Upper lobe of right lung (tissue), 1 donor: ENCODE measurements at places on chromosomes 5 and 9. TPM values are rescaled to one million over a fixed set of nuclear protein-coding genes. Genes with fewer than 3 reads are reported as not detected.

- H3K27ac ChIP-seq: no peak overlapping the region
- no peak for DNase-seq
- no peaks in the 10 kb centered on the region for H3K36me3 ChIP-seq
- H3K27me3 ChIP-seq: peaks cover 7% of the 10 kb centered on the region
- H3K4me3 ChIP-seq: no peak overlapping the region
- no peaks in the 10 kb centered on the region for H3K4me1 ChIP-seq
Measured at GRCh38 chr5:133658327-133658726, 46.0 kb upstream of the FSTL4 start.

LEAP2 gene
- 0.69 TPM for total RNA-seq

DNA sequence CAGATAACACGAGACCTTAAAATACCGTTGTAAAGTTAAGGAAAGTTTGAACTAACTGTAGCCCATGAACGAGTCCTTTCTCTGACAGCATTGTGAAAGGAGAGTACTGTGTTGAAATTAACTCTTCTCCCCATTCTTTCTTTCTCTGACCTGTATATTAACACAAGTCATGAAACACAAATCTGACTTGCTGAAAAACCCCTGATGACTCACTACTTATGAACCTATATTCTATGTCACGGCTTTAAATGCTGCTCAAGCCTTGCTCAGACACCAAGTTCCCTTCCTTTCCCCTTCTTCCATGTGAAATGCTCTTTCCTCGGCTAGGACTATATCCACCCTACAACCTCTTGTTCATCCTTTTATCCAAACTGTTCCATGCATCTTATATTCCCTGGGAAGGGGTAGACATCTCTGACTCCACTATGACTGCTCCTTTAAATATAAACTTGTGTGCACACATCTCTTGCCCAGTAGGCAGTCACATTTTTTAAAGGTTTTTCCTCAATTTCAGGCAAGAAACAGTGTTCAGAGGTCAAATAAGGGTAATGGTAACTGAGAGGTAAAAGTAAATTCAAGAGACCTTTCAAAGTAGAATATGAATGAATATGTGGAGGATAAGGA lies 142.9 kb downstream of the NFIB start:
- no peak for DNase-seq
- no peaks in the 10 kb centered on the region for H3K4me1 ChIP-seq
- no peaks in the 10 kb centered on the region for H3K36me3 ChIP-seq
- no peak overlapping the region for H3K4me3 ChIP-seq

NSD1 gene
- total RNA-seq: 67.7 TPM

GRCh38 chr5:148147415-148147814 lies 20.9 kb upstream of the SPINK14 start:
- H3K27ac ChIP-seq: peak overlapping the region; percentile 61
- no peaks in the 10 kb centered on the region for H3K27me3 ChIP-seq
- DNase-seq: no peak
- H3K4me3 ChIP-seq: no peak overlapping the region
- no peaks in the 10 kb centered on the region for H3K4me1 ChIP-seq

RHOBTB3 gene
- 54.2 TPM for total RNA-seq

TLX3 gene
- not detected for total RNA-seq

DNA sequence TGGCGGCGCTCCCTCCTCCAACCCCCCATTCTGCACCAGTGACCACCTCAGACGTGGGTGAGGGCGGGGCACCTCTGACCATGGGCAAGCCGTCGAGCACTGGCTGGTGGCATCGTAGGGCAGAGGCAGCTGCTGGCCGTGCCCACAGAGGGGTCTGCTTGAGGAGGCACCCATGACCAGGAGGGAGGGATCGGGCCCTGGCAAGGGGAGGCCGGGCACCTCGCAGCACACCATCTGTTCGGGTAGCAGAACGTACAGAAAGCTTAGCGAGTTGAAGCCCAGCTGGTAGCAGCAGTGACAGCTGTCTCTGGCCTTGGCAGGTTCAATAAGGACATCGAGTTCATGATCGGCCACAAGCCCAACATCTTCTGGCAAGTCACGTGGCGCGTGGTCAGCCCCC lies 4.3 kb upstream of the SLC6A18 start:
- no peaks in the 10 kb centered on the region for H3K4me1 ChIP-seq
- DNase-seq: no peak
- H3K27ac ChIP-seq: no peak overlapping the region
- H3K4me3 ChIP-seq: no peak overlapping the region

DNA sequence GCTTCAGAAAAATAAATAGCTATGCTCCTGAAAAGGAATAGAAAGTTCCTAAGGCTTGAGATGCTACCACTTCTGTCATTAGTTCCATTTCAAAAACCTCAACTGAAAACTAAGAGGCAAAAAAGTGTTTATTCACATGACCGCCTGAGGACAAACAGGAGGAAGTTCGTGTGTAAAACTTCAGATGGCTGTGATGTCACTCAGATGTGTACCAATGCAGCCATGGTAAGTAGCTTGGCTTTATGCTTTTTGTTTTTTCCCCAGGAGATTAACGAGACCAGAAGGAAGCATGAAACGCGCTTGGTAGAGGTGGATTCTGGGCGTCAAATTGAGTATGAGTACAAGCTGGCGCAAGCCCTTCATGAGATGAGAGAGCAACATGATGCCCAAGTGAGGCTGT lies 33.0 kb downstream of the LMNB1 start:
- DNase-seq: no peak
- no peak overlapping the region for H3K4me3 ChIP-seq
- H3K27me3 ChIP-seq: no peaks in the 10 kb centered on the region
- no peak overlapping the region for H3K27ac ChIP-seq

KIF27 gene
- 7.8 TPM for total RNA-seq

DNA sequence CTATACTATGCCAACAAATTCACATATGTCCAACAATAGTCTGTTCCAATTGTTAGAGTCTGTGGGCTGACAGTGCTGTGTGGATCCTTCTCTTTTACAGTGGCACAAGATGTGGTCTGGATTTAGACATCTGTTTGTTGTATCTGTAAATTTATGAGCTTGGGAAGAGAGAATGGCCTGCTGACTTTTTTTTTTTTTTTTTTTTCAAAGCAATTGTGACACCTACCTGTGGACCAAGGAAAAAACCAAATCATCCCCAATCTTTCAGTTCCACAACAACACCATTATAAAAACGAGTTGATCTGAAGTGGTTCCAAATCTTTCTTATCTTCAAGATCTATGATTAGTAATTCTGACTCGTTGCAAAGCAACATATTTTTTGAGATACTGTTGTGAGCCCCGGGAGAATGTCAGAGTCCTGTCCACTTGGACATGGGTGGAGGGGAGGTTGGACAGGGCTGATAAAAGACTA lies 4.9 kb downstream of the IRX2 start:
- H3K27me3 ChIP-seq: peaks cover 82% of the 10 kb centered on the region
- no peaks in the 10 kb centered on the region for H3K36me3 ChIP-seq
- DNase-seq: no peak
- no peaks in the 10 kb centered on the region for H3K4me1 ChIP-seq
- peak overlapping the region; percentile 51 for H3K4me3 ChIP-seq

GRCh38 chr9:101498323-101498722 lies 35.3 kb upstream of the RNF20 start:
- no peak overlapping the region for H3K27ac ChIP-seq
- H3K4me3 ChIP-seq: no peak overlapping the region
- no peaks in the 10 kb centered on the region for H3K36me3 ChIP-seq
- no peaks in the 10 kb centered on the region for H3K4me1 ChIP-seq
- no peaks in the 10 kb centered on the region for H3K27me3 ChIP-seq

HNRNPA0 gene
- total RNA-seq: 22.8 TPM

PFN3 gene
- total RNA-seq: not detected

GRCh38 chr9:17531642-17532254 lies 47.1 kb upstream of the SH3GL2 start:
- H3K27me3 ChIP-seq: no peaks in the 10 kb centered on the region
- H3K27ac ChIP-seq: no peak overlapping the region
- DNase-seq: no peak
- no peaks in the 10 kb centered on the region for H3K4me1 ChIP-seq
- H3K4me3 ChIP-seq: no peak overlapping the region

- no peak overlapping the region for H3K27ac ChIP-seq
- no peak for DNase-seq
- no peaks in the 10 kb centered on the region for H3K27me3 ChIP-seq
- H3K4me1 ChIP-seq: no peaks in the 10 kb centered on the region
Measured at GRCh38 chr5:81147011-81147885, 85.9 kb upstream of the CKMT2 start.

DNA sequence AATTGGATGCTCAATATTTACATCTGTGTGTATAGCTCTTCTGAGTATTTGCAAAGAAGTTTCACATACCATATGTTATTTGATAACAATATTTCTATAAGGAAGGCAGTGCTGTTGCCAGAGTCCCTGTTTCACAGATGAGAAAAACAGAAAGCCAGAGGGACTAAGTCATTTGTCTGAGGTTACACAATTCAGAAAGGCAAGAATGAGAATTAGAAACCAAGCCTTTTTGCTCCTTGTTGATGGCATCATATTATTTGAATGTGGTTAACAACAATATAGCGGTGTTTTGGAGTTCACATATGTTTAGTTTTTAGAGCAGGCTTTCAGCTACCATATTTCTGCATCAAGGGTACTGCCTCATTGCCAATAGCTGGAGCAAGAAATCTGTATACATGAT lies 110.9 kb upstream of the PRLR start:
- no peaks in the 10 kb centered on the region for H3K27me3 ChIP-seq
- H3K36me3 ChIP-seq: no peaks in the 10 kb centered on the region
- no peak for DNase-seq
- no peak overlapping the region for H3K27ac ChIP-seq
- H3K4me1 ChIP-seq: no peaks in the 10 kb centered on the region

- no peak overlapping the region for H3K4me3 ChIP-seq
- no peaks in the 10 kb centered on the region for H3K27me3 ChIP-seq
- no peak for DNase-seq
- H3K27ac ChIP-seq: peak overlapping the region; percentile 78
Measured at GRCh38 chr5:159181152-159181551, 28.2 kb downstream of the RNF145 start.

- no peaks in the 10 kb centered on the region for H3K27me3 ChIP-seq
- no peak for DNase-seq
- no peak overlapping the region for H3K27ac ChIP-seq
- no peaks in the 10 kb centered on the region for H3K36me3 ChIP-seq
Measured at GRCh38 chr5:40037713-40038112, 612.9 kb upstream of the DAB2 start.

GRCh38 chr9:24614070-24614469 lies 68.4 kb upstream of the IZUMO3 start:
- no peaks in the 10 kb centered on the region for H3K4me1 ChIP-seq
- H3K36me3 ChIP-seq: no peaks in the 10 kb centered on the region
- H3K27me3 ChIP-seq: no peaks in the 10 kb centered on the region
- no peak overlapping the region for H3K27ac ChIP-seq
- H3K4me3 ChIP-seq: no peak overlapping the region
- DNase-seq: no peak

OR13C3 gene
- not detected for total RNA-seq

SLC36A3 gene
- not detected for total RNA-seq

IL3 gene
- not detected for total RNA-seq

DNA sequence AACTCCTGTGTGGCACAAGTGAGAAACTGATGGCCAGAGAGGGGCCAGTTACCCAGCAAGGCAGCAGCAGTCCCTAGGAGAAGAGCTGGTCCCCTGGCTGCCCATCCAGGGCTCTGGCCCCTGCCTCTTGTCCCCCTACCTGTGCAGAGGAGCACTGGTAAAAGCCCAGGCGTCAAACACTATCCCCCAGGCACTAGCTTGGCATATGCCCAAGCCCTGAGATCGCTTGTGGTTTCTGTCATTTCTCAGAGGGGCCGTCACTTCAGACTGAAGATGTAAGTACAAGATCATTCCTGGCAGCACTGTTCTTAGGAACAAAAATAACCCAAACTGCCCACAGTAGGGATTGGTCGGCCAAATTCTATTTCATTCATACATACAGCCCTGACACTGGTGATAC lies 53.9 kb downstream of the COL15A1 start:
- no peaks in the 10 kb centered on the region for H3K36me3 ChIP-seq
- H3K4me3 ChIP-seq: no peak overlapping the region
- no peaks in the 10 kb centered on the region for H3K27me3 ChIP-seq
- no peak for DNase-seq

PCA3 gene
- total RNA-seq: not detected

MLANA gene
- not detected for total RNA-seq

DNA sequence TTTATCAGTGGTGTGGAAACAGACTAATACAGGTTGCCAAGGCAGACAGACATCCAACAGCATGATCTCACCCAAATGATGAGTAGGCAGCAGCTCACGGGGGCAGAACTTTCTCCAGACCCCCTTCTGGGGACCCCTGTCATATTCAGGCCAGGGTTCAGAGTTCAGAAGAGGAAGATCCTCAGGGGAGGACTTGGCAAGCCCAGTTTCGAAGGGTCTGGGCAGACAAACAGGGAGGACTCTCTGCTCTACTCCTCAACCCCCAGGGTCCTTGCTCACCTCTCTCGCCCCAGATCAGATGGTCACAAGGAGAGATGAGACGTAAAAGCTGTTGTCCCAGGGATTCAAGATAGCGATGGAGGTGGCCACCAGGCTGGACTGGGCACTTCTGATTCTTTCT lies 215.1 kb upstream of the MVB12B start:
- no peaks in the 10 kb centered on the region for H3K4me1 ChIP-seq
- H3K27me3 ChIP-seq: peaks cover 6% of the 10 kb centered on the region
- H3K36me3 ChIP-seq: no peaks in the 10 kb centered on the region
- peak; percentile 25 for DNase-seq
